Muscle of arm (tissue), 14 donors: ENCODE measurements at places on chromosomes 11 and 22.
A peak's percentile ranks its signal among the peaks of the same experiment; 100 is the strongest.

GRCh38 chr11:105968021-105968697 lies 53.9 kb downstream of the MSANTD4 start:
- no peak for DNase-seq

GRCh38 chr22:48096411-48096810 lies 1334.0 kb downstream of the TBC1D22A start:
- DNase-seq: no peak

DNA sequence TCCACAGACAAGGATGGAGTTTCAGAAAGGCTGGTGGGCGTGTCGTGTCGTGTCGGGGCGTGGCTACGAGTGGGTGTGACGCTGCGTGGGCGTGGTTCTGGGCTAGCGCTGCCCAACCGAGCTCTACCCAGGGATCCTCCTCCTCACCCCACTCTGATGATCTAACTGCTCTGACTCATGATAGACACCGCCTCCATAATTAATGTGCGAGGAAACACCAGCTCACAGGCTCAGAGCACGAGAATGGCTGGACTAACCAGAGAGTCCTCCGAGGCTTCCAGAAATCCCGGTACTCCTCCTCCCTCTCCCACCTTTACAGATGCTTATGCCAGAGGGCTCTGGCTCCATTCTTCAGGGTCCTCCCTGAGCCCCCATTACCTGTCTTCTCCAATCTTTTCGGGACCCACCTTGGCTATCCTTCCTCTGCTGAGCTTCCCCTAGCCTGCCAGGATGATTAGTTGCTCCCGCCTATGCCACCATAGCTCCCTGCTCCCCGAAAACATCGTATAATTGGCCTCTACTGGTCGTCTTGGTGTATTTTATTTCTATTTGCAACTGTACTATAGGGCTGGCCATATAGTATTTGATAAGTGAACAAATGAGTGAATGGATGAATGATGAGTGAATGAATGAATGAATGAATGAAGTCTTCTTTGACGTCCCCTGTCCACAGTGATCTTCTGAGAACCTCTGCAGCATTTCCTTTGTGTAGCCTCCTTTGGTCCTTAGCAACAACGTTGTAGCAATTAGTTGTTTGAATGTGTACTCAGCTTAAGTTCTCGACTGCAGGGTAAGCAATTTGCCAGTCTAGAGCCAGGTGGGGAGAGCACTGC lies 21.7 kb downstream of the TMPRSS13 start:
- peak; percentile 67 for DNase-seq

GRCh38 chr11:44611687-44612434 lies 46.4 kb downstream of the CD82 start:
- DNase-seq: no peak

DNA sequence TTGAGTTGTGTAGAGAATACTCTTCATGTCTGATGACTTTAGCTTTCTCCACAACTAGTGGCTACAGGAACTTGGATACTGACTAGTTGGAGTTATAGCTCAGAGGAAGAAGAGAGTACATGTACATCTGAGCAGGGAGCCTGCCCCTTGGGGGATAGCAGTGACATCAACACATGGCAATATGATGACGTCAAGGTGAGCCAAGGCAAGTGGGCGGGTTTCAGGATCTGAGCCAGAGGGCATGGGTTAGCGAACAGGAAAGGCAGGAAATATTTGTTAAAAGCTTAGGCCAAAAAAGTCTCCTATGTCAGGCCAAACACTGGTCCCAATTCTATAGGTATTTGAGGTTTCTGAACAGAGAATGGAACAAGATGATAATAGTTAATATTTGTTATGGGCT lies 42.0 kb upstream of the HORMAD2 start:
- DNase-seq: peak; percentile 35

DNA sequence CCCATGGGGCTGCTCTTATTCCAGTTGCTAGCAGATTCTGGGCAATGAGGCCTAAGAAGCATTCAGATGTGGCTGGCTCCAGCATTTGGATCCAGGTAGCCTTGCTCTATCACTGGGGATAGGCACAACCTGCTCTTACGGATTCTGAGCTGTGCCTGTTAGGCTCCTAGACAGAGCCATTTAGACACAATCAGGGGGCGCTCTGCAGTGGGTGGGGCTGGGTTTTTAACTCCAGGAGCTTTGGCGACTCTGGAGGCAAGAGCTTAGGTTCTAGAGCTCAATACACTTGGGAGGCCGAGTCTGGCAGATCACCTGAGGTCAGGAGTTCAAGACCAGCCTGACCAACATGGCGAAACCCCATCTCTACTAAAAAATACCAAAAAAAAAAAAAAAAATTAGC lies 32.0 kb downstream of the KCNC1 start:
- DNase-seq: no peak

GRCh38 chr22:24303007-24303406 lies 32.4 kb downstream of the SPECC1L start:
- no peak for DNase-seq
